Mesothelial cell of epicardium (in vitro differentiated cells): ENCODE measurements at places on chromosomes 1 and 21. TPM values are rescaled to one million over a fixed set of nuclear protein-coding genes. Genes with fewer than 3 reads are reported as not detected.

SPATA46 gene
- total RNA-seq: not detected in 3 replicates

NUF2 gene
- total RNA-seq: 13.6 to 15.4 TPM (median 14.9 TPM) in 3 replicates

LCE1D gene
- not detected in 3 replicates for total RNA-seq

MCOLN3 gene
- total RNA-seq: 6.5 to 7.6 TPM (median 7.1 TPM) in 3 replicates

THBS3 gene
- 53.1 to 57.9 TPM (median 54.0 TPM) in 3 replicates for total RNA-seq

AMY1C gene
- not detected in 3 replicates for total RNA-seq

CADM3 gene
- 2.9 to 3.2 TPM (median 3.1 TPM) in 3 replicates for total RNA-seq

ZNF695 gene
- total RNA-seq: 5.9 to 9.2 TPM (median 7.7 TPM) in 3 replicates

GUCA2B gene
- total RNA-seq: not detected in 3 replicates

GJC2 gene
- total RNA-seq: 2.5 to 2.6 TPM (median 2.5 TPM) in 3 replicates

PTP4A2 gene
- 181 to 186 TPM (median 182 TPM) in 3 replicates for total RNA-seq

VAV3 gene
- total RNA-seq: 2.1 to 3.2 TPM (median 2.4 TPM) in 3 replicates

CDK18 gene
- 28.7 to 33.2 TPM (median 31.1 TPM) in 3 replicates for total RNA-seq

FAM3B gene
- total RNA-seq: 1.2 to 1.5 TPM (median 1.4 TPM) in 3 replicates

PGD gene
- 167 to 169 TPM (median 168 TPM) in 3 replicates for total RNA-seq

NBPF20 gene
- total RNA-seq: 4.5 to 5.0 TPM (median 4.9 TPM) in 3 replicates

MYOC gene
- total RNA-seq: 0.13 to 0.34 TPM (median 0.29 TPM) in 3 replicates

RAB25 gene
- total RNA-seq: 51.1 to 52.6 TPM (median 51.2 TPM) in 3 replicates

PTGFRN gene
- total RNA-seq: 100 to 108 TPM (median 106 TPM) in 3 replicates

LCE2C gene
- total RNA-seq: not detected in 3 replicates

OR10J1 gene
- not detected in 3 replicates for total RNA-seq

PLA2G2F gene
- not detected in 3 replicates for total RNA-seq

CYP4Z1 gene
- total RNA-seq: not detected in 3 replicates

DDR2 gene
- total RNA-seq: 54.4 to 60.0 TPM (median 58.1 TPM) in 3 replicates

ADAMTSL4 gene
- total RNA-seq: 16.1 to 18.0 TPM (median 16.6 TPM) in 3 replicates

BRINP3 gene
- 0.09 to 0.25 TPM (median 0.22 TPM) in 3 replicates for total RNA-seq

RHCE gene
- 0.72 to 0.86 TPM (median 0.75 TPM) in 3 replicates for total RNA-seq

COP1 gene
- total RNA-seq: 45.0 to 47.9 TPM (median 45.5 TPM) in 3 replicates

CXADR gene
- 36.8 to 41.0 TPM (median 37.5 TPM) in 3 replicates for total RNA-seq

ATG4C gene
- 11.1 to 11.4 TPM (median 11.3 TPM) in 3 replicates for total RNA-seq

CD1B gene
- total RNA-seq: not detected in 3 replicates

PALMD gene
- total RNA-seq: 0.32 to 0.58 TPM (median 0.49 TPM) in 3 replicates

MIXL1 gene
- total RNA-seq: 3.2 to 4.3 TPM (median 3.4 TPM) in 3 replicates

CELA3B gene
- total RNA-seq: not detected in 3 replicates

CLDN14 gene
- not detected in 3 replicates for total RNA-seq

DEPDC1 gene
- total RNA-seq: 9.9 to 11.4 TPM (median 10.4 TPM) in 3 replicates

FNDC10 gene
- 5.4 to 6.2 TPM (median 5.4 TPM) in 3 replicates for total RNA-seq

SLC6A17 gene
- total RNA-seq: 1.4 to 1.6 TPM (median 1.6 TPM) in 3 replicates

ERICH3 gene
- total RNA-seq: not detected in 3 replicates

AVPR1B gene
- not detected in 3 replicates for total RNA-seq

KRTAP8-1 gene
- total RNA-seq: not detected in 3 replicates

CD160 gene
- 0.23 TPM in 1 of 3 replicates, not detected in the others for total RNA-seq

PLA2G2C gene
- 0.24 to 0.50 TPM (median 0.40 TPM) in 3 replicates for total RNA-seq

SYT6 gene
- total RNA-seq: 0.09 to 0.29 TPM (median 0.25 TPM) in 3 replicates

PGBD5 gene
- 0.80 to 1.2 TPM (median 0.94 TPM) in 3 replicates for total RNA-seq

ALPL gene
- 0.59 to 1.2 TPM (median 0.89 TPM) in 3 replicates for total RNA-seq

OR6N1 gene
- total RNA-seq: not detected in 3 replicates

S100A2 gene
- total RNA-seq: 0.43 to 0.51 TPM in 2 of 3 replicates, not detected in the other

MTX1 gene
- 33.9 to 35.7 TPM (median 33.9 TPM) in 3 replicates for total RNA-seq

MYBPH gene
- total RNA-seq: not detected in 3 replicates

MMP23B gene
- total RNA-seq: 63.8 to 70.3 TPM (median 65.4 TPM) in 3 replicates

CNR2 gene
- not detected in 3 replicates for total RNA-seq

EDN2 gene
- 2.7 to 4.1 TPM (median 3.5 TPM) in 3 replicates for total RNA-seq

SMPDL3B gene
- total RNA-seq: 7.4 to 8.8 TPM (median 8.4 TPM) in 3 replicates

FBLIM1 gene
- total RNA-seq: 101 to 103 TPM (median 101 TPM) in 3 replicates

OR2L13 gene
- not detected in 3 replicates for total RNA-seq

SPRR4 gene
- total RNA-seq: not detected in 3 replicates

ANKRD45 gene
- 0.38 to 0.60 TPM (median 0.49 TPM) in 3 replicates for total RNA-seq
